B cell (primary cell): ENCODE measurements at places on chromosomes 16 and 17.

DNA sequence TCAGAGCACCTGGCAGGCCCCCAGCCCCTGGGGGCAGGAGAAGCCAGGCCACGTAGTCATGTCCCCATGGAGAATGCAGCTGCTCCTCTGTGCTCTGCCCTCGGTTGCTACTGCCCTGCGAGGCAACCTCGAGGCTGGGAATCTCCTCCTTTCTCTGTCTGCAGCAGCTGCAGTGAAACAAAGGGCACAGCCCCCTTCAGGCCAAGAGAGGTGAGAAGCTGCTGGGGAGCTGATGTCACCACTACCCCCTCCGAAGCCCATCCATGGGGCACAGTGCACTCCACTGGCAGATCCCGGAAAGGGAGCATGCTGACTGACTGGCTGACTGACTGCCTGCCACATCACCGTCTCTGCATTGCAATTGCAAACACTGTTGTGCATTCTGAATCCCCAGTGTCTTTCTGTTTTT lies 103.7 kb downstream of the GRIN2A start:
- DNase-seq = no peak

- DNase-seq = no peak
Observed at GRCh38 chr17:10022416-10022815, 117.3 kb upstream of the RCVRN start.

DNA sequence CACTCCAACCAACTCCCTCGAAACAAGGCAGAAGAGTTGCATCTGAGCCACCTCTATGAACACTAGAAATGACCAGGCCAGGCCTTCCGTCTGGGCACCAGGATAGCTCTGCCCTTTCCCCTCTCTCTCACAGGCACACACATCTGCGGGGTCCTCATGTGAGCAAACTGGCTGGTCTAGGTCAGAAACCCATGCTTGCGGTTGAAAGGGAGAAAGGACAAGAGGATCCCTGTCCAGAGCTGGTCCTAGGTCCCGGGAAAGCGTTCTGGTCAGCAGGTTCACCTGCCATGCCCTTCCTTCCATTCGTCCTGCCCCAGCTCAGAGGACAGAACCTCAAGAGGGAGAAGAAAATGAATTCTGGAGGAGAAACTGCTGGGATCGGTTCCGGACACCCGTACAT lies 2.7 kb downstream of the MNT start:
- no peak for DNase-seq

GRCh38 chr17:60333628-60334031 lies 58.3 kb downstream of the USP32 start:
- no peak for DNase-seq

GRCh38 chr16:65579050-65579449 lies 457.2 kb upstream of the CDH11 start:
- no peak for DNase-seq

DNA sequence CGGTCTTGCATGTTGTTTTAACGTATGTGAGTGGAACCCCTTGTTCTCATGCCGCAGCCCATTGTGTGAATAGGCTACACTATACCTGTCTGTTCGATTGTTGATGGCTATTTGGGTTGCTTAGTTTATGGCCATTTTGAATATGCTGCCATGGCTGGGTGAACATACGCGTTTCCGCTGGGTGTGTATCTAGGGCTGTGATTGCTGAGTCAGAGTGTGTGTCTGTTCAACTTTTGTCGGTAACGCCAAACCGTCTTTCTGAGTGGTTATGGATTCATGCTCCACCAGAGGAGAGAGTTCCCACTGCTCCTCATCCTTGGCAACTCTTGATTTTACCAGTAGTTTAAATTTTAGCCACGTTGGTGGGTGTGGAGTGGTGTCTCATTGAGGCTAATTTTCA lies 77.0 kb downstream of the METRNL start:
- DNase-seq = no peak

DNA sequence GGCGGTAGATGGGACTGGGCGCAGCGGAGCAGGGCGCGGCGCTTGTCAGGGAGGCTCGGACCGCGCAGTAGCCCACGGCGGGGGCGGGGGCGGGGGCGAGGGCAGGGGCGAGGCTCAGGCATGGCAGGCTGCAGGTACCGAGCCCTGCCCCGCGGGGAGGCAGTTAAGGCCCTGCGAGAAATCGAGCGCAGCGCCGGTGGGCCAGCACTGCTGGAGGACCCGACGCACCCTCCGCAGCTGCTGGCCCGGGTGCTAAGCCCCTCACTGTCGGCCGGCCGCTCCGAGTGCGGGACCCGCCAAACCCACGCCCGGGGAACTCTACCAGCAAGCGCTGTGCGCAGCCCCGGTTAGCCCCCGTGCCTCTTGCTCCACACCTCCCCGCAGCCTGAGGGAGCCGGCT lies 90.2 kb upstream of the RPL38 start:
- no peak for DNase-seq

DNA sequence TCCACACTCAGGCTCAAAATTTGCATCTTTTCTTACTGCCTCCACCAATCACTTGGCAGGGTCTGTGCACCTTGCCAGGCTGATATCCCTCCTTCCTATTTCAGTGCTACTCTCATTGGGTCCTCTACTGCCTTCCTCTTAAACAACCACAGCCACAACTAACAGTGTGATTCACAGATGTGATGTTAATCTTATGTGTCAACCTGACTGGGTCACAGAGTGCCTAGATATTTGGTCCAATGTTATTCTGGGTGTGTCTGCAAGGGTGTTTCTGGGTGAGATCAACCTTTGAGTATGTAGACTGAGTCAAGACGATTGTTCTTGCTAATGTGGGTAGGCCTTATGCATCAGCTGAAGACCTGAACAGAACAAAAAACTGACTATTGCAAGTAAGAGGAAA lies 51.3 kb upstream of the IRX6 start:
- no peak for DNase-seq

GRCh38 chr17:50043290-50044148 lies 12.4 kb upstream of the ITGA3 start:
- DNase-seq = no peak

- no peak for DNase-seq
Observed at GRCh38 chr17:14352136-14352535, 51.3 kb downstream of the HS3ST3B1 start.

DNA sequence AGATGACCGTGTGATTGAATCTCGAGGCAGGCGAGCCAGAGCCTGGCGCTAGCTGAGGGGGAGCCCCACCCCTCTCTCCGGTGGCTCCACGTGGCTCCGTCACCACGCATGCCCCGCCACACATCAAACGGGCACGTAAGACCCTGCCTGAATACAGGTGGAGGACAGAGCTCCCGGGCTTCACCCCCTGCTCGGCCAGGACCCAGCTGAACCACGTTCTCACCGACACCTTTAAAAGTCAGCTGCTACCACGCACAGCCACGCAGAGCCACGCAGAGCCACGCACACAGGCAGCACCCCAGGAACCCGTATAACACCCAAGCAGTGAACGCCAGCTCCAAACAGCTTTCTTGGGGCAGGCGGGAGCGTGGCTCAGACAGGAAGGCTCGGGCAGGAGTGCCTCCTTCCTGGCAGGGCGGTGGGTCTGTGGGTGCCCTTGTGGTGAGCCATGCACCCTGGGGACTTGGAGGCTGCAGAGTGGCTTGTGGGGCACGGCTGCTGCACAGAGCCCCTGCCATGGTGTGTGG lies 4.4 kb downstream of the TMEM204 start:
- no peak for DNase-seq

GRCh38 chr16:13322336-13322735 lies 420.9 kb downstream of the SHISA9 start:
- DNase-seq = no peak

DNA sequence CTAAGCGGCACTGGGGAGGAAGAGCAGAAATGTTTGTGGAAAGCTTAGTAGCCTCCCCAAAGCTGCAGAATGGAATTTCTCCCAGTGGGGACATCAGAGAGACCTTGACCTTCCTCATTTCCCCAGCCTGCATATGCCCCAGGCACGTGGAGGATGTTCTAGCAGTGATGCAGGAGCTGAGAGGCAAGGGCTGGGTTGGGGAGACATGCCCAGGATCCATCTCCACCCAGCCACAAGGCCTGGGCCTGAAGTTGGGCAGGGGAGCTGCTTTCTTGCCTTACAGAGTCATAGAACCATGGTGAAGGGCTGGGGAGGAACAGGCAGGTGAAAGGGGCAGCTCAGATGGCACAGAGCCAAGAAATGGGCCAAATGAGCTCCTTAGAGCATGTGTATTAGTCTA lies 104.0 kb downstream of the TMEM132E start:
- DNase-seq = no peak

DNA sequence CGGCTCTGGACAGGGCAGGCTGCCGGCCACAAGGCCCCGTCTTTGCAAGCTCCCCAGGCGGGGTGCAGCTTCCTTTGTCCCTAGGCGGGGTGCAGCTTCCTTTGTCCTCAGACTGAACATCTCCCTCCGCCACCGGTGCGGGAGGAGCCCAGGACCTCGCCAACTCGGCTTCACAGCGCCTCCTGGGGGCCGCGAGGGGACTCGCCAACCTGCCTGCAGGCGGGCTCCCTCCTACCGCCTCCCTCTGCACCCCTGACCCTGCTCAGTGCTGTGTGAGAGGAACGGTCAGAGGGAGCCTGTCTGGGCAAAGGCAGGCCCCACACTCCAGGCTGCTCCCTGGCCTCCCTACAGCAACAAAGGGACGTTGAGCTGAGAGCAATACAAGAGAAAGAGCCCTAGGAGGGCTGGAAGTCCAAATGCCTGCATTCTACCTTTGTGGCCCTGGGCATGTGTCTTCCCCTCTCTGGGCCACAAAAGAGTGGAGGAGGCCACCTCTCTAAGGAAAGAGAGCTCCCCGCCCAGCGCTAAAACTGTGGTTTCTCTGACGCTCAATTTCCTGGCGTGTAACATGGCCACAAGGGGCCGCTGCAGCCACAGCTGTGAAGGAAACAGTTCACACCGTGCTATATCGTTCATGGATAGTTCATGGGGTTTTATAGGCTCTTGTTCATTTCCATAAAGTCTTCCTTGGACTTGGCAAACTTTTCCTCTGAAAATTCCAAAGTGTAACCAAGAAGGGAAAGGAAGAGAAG lies 20.9 kb upstream of the KRT19 start:
- peak; percentile 78 for DNase-seq

- DNase-seq = no peak
Observed at GRCh38 chr17:3750926-3751325, 27.2 kb downstream of the HASPIN start.

GRCh38 chr17:62680541-62681052 lies 53.1 kb downstream of the MRC2 start:
- DNase-seq = no peak

DNA sequence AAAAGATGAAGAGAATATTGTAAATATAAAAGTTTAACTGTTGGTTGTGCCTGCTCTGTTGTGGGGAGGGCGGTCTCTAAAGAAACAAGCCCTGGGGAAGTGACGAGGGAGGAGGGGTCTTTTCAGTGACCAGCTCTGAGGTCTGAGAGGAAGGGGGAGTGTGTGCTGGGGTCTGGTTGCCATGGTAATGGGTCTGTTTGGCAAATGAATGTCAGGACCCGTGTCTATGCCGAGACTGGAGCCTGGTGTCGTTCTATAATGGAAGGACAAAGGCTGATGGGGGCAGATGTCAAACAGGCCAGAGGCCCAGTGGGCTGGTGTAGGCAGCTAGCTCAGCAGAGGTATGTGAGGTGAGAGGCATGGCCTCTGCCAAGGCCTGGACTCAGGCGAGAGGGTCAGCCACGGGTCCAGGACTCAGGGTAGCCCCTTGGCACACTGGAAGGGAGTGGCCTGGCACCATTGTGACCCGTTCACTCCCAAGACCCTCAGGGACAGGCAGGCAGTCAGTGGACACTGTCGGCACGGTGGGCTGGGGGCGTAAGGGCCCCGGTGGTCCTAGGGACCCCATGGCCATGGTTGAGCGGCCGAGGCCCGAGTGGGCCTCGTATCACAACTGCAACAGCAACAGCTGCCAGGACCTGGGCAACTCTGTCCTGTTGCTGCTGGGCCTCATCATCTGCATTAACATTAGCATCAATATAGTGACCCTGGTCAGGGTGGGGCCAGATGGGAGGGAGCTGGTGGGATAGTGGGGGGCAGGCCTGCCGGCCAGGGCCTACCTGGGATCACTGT lies at the start of gene SPEM1:
Gene SPEM1, plus strand, starts transcription at position 506 of the 792 bp plus-strand sequence. Its CDS starts 61 bp downstream, at position 567.
- no peak for DNase-seq

GRCh38 chr16:4048481-4048880 lies 67.8 kb downstream of the ADCY9 start:
- no peak for DNase-seq

GRCh38 chr17:56635641-56636040 lies 42.1 kb downstream of the NOG start:
- DNase-seq = no peak

DNA sequence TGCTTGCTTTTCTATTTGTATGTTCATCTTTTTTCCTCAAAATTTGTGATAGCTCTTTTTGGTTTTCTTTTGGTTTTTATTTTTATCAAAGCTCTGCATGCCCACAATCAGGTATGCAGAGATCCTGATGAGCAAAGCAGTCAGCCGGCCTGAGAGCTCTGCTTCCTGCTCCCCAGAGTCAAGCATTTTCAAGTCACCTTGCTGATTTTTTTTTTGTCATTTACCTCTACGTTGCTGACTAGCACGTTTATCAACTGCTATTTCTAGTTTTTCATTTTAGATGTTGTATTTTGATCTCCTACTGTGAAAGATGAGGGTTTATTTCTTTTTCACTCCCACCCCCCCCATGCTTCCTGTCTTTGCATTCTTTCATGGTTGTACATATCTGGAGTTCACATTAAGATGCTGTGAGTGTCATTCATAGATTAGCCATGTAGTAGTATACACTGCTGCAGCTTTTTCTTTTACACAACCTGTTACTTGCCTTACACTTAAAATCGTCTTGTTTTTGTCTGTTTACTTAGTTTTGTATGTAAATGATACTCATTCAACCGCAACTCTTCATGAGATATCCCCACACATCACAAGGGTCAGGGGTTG lies 196.2 kb downstream of the LGALS9B start:
- DNase-seq = no peak

DNA sequence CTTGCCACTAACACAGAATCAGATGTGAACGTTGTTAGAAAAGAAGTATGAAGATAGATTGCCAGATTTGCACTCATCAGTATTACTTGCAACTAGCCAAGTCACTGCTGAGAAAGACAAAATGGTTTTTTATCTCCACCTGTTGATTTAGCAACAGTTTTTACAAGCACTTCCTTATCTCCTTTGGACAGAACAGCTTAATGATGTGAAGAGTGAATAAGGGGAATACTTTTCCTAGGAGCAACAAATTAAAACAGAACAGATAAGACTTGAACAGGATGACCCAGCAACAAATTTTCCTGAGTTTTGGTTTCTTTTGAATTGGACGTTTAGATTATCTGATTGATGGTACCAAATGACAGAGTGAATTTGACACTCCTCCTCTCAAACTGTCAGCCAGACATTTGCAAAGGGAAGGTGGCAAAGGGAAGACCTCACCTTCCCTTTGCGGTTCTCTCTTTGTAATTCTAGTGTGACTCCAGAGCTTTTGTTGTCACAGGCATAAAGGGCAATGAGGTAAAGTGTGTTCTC lies 130.6 kb downstream of the NLK start:
- no peak for DNase-seq

GRCh38 chr16:55282441-55282840 lies 41.6 kb upstream of the IRX6 start:
- DNase-seq = no peak

GRCh38 chr16:19088341-19088916 lies 21.0 kb downstream of the COQ7 start:
- DNase-seq = no peak

GRCh38 chr17:45640141-45640850 lies 143.8 kb upstream of the CRHR1 start:
- peak; percentile 76 for DNase-seq
